ENCODE measurements at places on chromosomes 11 and 22.

GRCh38 chr11:130159657-130160497, at the start of gene ST14:
TSS of gene ST14 (plus strand) at chr11:130159782. CDS start at chr11:130159980, 198 bp downstream.
- no peak for DNase-seq

DNA sequence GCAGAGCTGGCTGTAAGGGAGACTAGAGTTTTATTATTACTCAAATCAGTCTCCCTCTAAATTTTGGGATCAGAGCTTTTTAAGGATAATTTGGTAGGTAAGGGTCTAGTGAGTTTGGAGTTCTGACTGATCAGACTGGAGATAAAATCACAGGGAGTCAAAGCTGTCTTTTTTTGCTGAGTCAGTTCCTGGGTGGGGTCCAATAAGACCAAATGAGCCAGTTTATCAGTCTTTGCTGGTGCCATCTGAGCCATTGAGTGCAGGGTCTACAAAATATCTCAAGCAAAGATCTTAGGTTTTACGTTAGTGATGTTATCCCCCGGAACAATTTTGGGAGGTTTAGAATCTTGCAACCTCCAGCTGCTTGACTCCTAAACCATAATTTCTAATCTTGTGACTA, 935.1 kb upstream of the RAG2 start:
- no peak for DNase-seq

DNA sequence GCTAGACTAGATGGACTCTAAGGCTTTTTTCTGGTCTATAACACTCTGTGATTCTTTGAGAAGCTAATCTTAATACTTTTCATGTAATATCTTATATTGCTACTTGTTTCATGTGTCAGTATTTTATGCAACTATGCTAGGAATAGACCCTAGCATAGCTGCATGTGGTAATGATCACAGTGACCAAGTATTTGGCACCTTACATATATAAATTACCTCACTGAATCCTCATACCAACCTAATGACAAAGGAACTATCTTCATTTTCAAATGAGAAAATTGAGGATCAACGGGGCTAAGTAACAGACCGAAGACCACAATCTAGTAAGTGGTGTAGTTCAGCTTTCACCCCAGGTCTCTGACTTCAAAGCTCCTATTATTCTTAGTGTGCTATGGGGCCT, 327.3 kb upstream of the PITPNB start:
- no peak for DNase-seq

- DNase-seq, result no peak
Measured at GRCh38 chr11:95469258-95469657, 238.3 kb upstream of the SESN3 start.

- DNase-seq, result no peak
Measured at GRCh38 chr22:19270873-19271272, 20.6 kb downstream of the CLTCL1 start.

DNA sequence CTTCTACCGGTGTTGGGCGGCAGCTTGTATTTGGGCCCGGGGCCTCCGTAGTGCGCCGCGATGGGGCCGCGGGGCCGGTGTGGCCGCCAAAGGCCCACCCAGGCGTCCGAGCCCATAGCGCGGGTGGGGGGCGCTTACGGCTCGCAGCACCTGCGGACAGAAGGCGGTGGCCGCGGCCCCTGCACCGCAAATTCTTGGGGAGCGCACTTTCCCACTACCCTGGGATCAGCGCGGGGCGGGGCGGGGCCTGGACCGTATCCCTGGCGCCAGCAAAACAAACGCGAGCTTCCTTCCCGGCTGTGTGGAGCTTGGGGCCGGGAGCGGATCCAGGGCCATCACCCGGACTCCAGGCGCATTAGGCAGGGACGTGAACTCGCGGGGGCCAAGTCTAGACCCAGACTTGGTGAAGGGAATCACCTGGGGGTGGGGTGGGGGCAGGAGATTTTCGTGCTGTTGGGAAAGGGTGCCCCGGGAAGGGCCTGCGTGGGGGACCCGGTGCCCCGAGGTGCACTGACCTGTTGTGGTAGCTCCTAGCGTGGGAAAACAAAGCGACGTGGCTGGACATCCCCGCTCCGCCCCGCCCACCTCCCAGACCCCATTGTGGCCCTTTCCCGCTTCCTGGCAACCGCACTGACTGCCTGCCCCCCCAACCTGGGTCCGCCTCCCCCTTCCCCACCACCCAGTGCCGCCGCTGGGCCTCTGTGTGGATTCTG, 2.3 kb upstream of the TYMP start:
- DNase-seq, result no peak

DNA sequence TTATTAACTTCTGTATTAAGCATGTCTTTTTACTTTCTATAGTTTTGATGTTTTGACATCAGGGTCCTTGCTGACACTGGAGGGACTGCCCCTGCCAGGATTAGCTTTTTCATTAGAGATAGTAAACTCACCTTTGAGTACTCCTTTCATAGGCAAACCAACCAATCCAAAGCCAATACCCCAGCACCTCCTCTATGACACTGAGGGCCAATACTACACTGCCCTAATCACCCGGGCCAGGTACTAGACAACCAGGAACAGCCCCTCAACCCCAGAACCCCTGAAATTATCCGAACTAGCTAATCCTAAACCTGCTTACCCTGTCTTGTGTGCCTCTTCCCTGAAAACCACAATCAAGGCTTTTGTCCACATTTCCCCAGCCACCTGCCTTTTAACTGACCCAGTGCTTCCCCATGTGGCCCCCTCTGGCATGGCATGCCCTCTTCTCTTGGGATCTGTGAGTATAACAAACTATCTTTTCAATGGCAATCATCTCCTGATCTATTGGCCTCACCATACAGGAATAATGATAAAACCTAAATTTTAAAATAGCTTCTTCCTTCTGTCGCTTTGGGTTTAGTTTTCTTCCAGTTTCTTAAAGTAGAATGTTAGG, 31.2 kb downstream of the RAB6A start:
- DNase-seq, result peak; percentile 4

GRCh38 chr11:43359422-43359818, 700 bp downstream of the TTC17 start:
- no peak for DNase-seq

GRCh38 chr11:110830747-110831146, 118.5 kb upstream of the ARHGAP20 start:
- no peak for DNase-seq

DNA sequence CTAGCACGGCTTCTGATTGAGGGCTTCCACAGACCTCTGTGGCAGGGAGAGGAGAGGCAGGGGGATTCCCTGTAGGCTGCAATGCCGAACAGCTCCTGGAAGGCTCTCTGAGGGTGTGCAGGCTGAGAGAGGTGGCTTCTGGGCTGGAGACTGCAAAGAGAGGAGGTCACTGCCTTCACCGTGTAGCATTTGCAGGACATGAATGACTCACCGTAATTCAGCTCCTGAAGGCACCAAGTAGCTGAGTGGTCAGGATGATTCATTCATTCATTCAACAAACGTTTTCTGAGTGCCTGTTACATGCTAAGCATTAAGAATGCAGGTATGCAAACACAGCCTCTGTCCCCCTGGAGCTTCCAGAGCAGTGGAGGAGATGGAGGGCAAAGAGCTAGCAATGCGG, 18.0 kb upstream of the EIF3D start:
- no peak for DNase-seq

DNA sequence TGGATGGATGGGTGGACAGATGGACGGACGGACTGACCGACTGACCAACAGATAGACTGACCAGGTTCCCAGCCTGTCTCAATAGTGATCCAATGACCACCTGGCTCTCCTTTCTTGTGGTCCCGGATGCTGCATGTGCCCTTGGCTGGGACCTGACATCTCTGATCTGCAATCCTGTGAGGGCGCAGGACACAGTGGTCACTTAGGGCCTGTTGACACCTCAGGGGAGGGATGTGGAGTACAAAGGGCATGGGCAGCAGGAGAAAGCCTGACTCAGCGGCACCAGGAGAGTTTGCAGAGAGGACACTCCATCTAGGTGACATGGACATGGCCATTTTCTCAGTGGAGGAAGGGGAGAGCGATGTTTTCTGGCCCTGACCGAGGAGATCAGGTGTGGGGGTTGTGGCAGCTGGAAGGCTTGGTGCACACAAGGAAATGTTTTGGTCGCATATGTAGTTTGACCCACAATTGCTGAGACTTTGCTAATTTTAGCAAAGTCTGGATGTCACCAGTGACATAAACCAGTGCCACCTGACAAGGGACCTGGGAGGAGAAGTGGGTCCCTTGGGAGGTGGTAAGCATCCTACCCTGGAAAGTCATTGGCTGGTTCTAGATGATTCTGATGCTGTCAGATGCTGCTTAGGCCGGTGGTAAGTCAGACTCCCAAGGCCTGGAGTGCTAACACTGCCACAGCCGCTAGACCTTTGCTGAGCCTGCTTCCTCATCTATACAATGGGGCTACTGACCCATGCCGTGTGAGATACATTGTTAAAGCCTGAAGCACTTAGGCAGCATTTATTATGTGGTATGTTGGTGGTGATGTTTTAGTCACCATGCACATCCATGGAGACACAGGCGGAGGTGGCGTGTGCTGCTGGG, 50.7 kb downstream of the CD82 start:
- DNase-seq, result no peak

- no peak for DNase-seq
Measured at GRCh38 chr11:91293119-91293518, 931.5 kb upstream of the FAT3 start.

DNA sequence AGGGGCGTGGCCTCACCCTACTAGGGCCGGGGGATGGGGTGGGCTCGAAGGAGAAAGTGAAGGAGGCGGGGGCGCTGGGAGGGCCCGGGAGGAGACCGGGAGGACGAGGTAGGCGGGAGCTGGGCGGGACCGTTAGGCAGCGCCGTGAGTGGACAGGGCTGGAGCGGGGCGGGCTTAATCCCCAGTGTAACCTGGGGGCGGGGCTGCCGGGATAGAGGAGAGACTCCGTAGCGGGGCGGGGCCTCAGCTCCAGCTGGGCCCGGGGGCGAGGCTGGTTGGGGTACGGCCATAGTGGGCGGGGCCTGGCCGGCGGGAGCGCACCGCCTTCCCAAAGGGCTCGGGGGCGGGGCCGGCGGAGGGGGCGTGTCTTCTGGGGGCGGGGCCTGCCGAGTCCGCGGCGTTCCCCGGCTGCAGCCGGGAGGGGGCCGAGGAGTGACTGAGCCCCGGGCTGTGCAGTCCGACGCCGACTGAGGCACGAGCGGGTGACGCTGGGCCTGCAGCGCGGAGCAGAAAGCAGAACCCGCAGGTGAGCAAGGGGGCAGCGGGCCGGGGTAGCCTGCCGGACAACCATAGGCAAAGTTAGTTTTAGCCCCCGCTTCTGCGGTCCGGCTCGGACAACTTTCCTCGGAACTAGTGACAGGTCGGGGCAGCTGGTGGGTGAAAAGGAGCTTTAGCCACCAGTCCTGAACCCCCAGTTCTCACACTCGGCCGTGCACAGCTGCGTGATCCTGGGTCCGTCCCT, at the start of gene CD82:
Gene CD82 (plus strand): TSS at position 453 of the 742 bp plus-strand sequence. CDS start 29,000 bp downstream, outside the sequence.
- DNase-seq, result peak; percentile 99

GRCh38 chr11:111668980-111669379, 66.7 kb downstream of the SIK2 start:
- DNase-seq, result no peak
